ENCODE measurements at places on chromosomes 5 and 9.
A peak's percentile ranks its signal among the peaks of the same experiment; 100 is the strongest.

DNA sequence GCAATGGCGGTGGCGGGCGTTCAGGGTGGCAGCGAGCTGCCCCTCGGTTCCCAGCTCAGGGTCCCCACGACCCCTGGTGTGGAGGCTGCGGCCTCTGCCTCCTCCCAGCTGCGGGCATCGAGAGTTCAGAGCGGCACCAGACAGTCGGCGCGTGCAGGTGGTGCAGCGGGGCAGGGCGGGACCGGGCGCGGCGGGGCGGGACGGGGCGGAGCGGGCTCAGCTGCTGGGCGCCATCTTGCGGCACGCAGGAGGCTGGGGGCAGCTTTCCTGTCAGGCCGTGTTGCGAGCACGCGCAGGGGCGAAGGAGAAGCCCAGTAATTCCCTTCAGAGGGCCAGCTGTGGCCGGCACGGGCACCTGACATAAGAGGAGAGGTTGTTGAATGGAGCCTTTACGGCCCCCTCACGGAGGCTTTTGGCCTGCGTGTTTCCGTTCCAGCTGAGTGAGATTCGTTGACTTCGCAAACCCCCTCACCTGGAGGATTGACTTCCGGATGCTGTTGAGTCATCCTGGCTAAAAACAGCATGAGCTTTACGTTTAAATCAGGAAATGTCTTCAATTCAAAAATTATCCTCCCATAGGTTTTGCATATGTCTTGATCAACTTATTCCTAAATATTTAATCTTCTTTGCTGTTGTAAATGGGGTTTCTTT, 587 bp downstream of the C5orf47 start:
- DNase-seq: no peak

- DNase-seq: peak; percentile 38
Observed at GRCh38 chr9:128917151-128917849, 3.5 kb upstream of the PHYHD1 start.

GRCh38 chr9:89878687-89879086, 273.9 kb downstream of the GADD45G start:
- DNase-seq: peak; percentile 24

DNA sequence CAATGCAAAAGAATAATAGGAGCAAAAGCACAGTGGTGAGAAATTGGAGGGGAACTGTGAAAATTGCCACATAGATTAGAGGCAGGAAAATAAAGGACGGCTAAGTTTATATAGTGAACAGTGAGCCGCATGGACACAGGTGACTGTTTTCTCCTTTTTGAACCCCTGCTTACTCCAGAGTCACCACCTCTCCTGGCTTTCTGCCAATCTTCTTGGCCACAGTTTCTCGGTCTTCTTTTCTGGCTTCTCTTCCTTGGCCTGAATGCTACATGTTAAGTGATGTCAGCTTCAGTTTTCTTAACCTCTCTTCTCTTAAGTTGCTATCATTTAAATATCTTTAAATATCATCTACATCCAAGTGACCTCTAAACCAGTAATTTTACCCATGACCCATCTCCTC, 47.3 kb upstream of the CDKN2B start:
- DNase-seq: no peak

DNA sequence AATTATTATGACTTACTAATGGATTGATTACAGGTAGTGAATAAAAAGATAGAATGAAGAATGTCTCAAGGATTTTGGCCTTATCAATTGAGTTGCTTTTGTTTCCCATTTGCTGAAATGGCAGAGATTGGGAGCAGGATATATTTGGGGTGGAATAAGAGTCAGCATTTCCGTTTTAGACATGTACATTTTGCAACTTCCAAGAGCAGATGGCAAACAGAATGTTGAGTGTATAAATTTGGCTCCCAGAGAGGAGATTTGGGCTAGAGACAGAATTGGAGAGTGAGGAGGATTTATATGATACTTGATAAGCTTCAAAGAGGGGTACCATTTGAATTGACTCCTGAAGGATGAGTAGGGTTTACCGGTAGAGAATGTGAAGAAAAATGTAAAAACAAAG, 437.9 kb upstream of the PAPPA start:
- DNase-seq: no peak

GRCh38 chr5:149383399-149383798, 4.3 kb upstream of the IL17B start:
- no peak for DNase-seq

All from endodermal cell (in vitro differentiated cells).